ENCODE measurements at places on chromosomes 4 and X. TPM values are rescaled to one million over a fixed set of nuclear protein-coding genes. Genes with fewer than 3 reads are reported as not detected.

DNA sequence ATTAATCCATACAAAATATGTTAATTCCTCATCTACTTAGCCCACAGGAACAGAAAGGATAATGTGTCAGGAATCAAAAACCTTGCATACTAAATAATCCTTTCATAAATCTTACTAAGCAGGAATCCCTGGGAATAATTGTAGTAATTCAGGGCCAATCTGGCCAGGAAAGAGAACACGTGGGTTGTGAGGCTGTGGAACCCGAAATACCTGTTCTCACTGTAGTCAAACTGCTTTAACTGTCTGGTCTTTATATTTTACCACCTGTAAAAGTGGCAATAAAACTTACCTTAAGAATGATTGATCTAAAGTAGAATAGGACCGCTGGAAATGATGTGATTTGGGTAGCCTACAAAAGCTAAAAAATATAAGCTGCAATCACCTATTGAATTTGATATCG, 1620.9 kb downstream of the STIM2 start:
- DNase-seq, result no peak

DNA sequence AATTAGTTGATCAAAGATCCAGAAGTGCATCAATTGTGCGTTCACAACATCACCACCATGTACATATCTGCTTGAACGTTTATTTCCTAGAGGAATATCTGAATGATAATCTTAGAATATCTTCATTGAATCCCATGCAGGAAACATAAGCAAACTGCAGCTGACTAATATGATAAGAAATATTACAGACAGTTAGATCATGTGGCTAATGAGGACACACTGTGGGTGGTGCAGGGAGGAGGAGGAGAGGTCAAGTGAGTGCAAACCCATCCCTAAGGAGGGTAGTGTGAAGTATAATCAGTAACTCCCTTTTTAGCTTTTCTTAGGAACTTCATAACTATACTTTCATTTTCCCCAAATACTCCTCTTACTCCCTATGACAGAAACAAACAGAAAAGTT, 58.3 kb upstream of the HPGD start:
- no peak for DNase-seq

- DNase-seq, result no peak
Measured at GRCh38 chr4:111066001-111066400, 443.1 kb upstream of the PITX2 start.

GRCh38 chrX:10598540-10598939, 21.8 kb downstream of the MID1 start:
- no peak for DNase-seq

The EMCN gene
- total RNA-seq, result 5.4 TPM

The PDCL2 gene
- not detected for total RNA-seq

DNA sequence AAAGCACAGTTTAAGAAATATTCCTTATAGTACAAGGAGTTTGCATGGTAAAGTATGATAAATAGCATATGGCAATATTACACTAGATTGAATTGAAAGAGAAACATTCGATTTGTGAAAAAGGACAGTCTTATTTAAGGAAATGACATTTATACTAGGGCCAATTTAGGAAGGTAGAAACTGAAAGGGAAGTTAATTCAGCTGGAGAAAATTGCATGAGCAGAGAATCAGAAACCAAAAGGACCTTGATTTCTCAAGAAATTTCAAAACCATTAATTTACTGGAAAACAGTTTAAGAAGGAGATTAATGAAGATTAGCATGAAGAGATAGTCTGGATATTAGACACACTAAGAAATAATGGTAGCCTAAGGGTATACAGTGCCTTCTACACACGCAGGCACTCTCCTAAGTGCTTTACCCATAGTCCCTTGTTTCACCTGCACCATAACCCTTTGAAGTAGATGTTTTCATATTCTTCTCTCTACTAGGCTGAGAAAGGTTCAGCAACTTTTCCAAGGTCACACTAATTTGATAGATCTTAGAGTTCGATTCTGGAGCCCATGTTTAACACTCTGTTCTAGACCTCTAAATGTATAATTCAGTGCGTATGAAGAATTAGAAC, 259.1 kb upstream of the SLIT2 start:
- no peak for DNase-seq

- DNase-seq, result no peak
Measured at GRCh38 chr4:185217408-185217975, 8.1 kb downstream of the SNX25 start.

DNA sequence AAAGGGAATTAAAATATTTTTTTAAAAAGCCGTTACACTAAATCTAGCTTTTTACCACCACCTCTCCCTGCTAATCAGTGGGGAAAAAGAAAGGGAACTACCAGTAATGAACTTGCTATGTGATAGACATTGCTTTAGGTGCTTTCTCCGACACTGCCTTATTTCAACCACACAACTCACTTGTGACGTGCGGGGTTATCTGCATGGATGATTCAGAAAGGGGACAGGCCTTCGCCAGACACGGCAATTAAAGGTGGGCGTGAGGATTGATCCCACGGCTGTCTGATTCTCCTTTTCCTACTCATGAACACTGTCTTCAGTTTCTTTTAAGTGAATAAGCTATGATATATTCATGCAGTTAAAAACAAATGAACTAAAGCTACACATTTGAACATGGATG, 882 bp upstream of the CXCR3 start:
- DNase-seq, result no peak

- no peak for DNase-seq
Measured at GRCh38 chr4:172881645-172882044, 287.0 kb upstream of the GALNT7 start.

DNA sequence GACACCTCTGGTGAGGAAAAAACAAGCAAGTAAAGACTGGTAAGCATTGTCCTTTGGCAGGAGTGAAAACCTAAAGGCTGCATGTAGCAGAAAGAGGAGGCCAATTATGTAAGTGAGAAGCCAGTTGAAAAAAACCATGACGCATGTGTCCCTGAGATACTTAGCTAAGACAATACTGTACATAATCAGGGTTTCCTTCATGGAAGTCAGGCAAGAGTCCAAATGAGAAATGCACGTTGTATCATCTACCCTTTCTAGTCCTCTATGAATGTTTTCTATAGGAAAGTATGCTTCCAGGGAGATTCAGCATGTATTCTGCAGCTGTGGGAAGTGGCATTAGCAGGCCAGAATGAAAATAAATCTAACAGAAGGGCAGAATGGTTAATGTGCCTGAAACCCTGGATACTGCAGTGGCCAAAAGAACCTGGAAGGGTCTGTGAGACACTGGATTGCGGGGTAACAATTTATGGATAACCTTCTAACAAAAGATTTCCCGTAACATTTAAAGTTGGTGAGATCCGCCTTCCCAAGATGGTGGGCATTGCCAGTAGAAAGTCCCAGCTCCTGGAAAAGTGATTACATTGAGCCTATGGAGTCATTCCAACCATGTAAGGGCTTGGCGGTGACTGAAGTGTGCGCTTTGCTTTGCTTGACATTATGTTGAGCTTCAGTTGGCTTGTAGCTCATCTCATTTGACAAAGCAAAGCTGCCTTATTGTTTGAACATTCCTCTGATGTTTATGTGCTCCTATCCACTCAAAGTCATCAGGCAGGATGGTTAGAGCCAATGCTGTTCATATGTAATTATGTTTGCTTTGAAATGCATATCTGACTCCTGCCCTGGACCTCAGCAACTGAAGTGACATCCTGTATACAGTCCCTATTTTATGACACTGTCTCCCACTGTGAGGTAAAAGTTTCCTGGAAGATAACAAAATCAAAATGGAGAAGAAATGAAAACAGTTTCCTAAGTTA, 200.4 kb downstream of the ARHGAP24 start:
- DNase-seq, result no peak

- DNase-seq, result no peak
Measured at GRCh38 chr4:43567644-43568043, 675.1 kb downstream of the GRXCR1 start.

- DNase-seq, result no peak
Measured at GRCh38 chrX:19046343-19047215, 62.7 kb upstream of the PHKA2 start.

DNA sequence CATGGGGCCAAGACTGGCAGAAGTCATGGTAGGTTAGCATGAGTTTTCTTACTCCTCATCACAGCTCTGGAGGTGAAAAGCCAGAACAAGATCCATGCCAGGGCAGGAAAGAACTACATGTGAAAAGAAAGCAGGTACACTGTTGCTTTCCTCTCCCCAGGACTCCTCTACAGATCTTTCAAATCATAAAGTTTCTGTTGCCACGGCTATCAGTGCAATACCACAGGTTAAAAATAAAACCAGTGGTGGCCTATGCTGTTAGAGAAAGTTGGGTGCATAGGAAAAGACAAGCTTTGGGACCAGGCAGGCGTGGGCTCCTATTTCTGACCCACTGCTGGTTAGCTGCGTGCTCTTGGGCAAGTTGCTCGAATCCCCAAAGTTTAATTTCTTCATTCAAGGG, 81.4 kb downstream of the SH3RF1 start:
- DNase-seq, result no peak

GRCh38 chr4:17098996-17099395, 200.6 kb upstream of the LDB2 start:
- DNase-seq, result no peak

GRCh38 chrX:25968920-25969319, 169.2 kb upstream of the MAGEB18 start:
- peak; percentile 74 for DNase-seq

GRCh38 chr4:97987019-97987648, 156.1 kb downstream of the STPG2 start:
- no peak for DNase-seq

DNA sequence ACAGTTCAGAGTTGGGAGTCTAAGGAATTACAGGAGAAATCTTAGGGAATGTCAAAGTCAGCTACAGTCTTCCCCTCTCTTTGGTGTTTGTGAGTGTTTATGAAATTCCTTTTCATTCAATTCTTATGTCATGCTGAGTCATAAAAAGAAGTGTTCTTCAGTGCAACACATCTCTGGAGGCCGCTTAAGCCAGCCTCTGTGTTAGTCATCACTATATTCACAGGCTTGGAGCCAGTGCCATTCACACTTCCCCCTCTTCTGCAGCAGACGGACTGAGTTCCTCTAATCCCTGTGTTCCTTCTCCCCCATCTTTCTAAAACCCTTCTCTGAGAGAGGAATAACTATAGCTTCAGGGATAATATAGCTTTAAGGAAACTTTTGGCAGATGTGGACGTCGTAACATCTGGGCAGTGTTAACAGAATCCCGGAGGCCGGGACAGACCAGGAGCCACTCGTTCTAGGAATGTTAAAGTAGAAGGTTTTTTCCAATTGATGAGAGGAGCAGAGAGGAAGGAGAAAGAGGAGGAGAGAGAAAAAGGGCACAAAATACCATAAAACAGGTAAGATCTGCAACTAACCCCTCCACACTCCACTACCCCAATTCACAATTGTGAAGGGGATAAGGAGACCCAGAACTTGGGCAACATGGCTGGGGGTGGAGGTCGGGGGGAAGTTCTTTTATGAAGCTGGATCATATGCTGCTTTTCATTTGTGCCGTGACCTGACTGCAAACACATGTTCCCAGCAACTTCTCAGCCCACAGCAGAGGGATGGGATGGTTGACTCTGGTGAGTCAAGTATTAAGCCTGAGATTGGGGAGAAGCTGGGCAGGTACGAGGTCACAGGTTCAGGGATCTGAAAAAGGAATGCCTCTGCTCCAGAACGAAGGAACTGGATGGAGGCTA, at the start of gene SRPX2:
Gene SRPX2 (plus strand): TSS at position 244 of the 905 bp plus-strand sequence. CDS start 2,124 bp downstream, outside the sequence.
- DNase-seq, result no peak

GRCh38 chr4:14646831-14647230, 355.4 kb upstream of the CPEB2 start:
- no peak for DNase-seq

DNA sequence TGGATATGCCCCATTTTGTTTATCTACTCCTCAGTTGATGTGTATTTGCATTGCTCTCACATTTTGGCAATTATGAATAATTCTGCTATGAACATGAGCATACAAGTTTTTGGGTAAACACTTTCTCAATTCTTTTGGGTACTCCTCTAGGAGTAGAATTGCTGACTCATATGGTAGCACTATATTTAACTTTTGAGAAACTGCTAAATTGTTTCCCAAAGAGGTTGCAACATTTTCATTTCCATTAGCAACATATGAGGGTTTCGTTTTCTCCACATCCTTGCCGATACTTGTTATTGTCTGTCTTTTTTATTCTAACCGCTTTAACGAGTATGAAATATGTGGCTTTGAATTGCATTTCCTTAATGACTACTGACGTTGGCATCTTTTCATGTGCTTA, 185.4 kb downstream of the TSPAN5 start:
- DNase-seq, result no peak

The JCHAIN gene
- total RNA-seq, result 1.8 TPM

DNA sequence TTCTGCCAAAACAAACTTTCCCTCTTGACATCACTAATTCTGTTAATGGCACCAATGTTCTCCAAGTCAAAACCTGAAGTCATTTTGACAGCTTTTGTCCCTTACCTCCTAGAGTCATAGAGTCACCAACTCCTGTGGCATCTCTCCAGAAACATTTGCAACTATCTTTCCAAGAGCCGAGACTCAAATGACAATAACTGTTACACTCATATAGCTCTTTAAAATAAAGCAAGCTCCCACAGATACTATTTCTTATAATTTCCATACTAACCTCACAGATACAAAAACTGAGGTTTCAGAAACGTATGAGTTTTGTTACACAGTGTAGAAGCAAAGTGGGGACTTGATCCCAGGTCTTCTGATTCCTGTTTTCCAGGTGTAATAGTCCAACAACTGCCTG, 18.3 kb downstream of the GPRIN3 start:
- DNase-seq, result no peak

DNA sequence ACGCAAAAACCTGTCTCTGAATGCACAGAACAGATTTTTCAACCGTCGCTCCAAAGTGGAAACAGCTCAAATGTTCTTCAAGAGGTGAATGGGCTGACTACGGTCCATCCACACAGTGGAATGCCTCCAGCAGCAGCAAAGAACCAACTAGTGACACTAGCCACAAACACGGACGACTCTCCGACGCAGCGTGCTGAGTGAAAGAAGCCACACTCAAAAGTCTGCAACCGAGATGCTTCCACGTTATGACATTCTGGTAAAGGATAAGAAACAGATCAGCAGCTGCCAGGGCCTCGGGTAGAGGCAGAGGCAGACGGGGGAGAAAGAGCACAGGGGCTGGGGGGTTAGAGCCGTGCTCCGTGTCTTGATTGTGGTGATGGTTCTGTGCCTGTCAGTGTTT, 125.2 kb downstream of the AFAP1 start:
- no peak for DNase-seq

The HAUS3 gene
- 14.5 TPM for total RNA-seq

DNA sequence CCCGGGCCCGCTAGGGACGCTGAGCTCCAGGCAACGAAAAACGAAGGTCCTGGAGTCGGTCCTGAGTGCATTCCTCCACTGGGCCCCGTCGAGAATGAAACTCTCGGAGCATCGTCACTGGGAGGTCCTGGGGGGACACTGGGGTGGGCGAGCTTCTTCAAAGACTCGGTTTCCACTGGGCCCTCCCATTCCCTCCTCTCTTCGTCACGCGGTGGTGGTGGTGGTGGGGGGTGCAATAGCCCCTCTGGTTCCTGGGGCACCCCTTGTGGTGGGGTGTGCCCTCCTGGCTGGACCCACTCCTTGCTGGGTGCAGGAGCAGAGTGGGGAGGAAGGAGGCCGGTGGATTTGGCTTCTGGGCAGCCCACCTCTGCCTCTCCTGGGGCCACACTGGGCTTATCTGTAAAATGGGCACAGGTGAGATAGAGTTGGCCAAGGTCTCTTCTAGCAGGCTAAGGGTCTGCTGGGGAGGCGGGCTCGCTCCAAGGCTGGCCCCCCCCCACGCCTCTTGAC, 12.9 kb downstream of the HMX1 start:
- no peak for DNase-seq

Measured in lower leg skin (tissue), 4 donors.